ENCODE measurements at places on chromosomes 5 and 9.

- DNase-seq: no peak
These were observed 28.6 kb downstream of the UGCG start for GRCh38 chr9:111925017-111925770.

GRCh38 chr9:5510989-5511388 is 658 bp downstream of the PDCD1LG2 start:
- DNase-seq: no peak

DNA sequence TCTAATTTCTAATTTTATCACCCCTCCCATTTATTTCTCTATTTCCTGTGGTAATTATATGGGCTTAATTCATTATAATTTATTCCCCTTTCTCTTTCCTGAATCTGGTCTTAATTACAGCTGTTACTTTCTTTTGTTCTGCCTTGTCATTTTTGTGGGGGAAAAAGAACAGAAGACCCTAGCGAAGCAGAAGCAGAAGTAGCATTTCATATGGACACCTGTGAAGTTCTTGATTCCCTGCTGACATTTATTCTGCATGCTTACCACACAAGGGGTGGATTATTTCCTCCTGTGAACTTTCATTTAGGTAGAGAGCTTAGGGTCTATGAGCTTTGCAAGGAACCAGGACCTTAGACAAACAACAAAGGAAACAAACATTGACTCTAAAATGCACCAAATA is 33.3 kb downstream of the GAPT start:
- no peak for DNase-seq

DNA sequence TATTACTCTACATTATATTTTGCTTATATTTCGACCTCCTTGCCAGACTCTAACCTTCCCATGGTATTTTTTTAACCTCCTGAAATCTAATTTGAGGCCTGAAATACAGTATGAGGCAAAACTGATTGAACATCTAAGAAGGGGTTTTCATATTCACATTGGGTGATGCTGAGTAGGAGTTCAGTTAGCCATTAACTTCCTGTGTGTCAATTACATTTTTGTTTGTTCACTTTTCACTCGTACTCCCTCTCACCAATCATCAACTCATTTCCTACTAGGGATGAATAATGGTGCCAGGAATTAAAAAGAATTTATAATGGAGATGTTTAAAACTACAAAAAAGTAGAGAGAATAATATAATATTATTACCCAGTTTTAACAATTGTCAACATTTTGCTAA is 27.6 kb upstream of the GLRA1 start:
- DNase-seq: no peak

DNA sequence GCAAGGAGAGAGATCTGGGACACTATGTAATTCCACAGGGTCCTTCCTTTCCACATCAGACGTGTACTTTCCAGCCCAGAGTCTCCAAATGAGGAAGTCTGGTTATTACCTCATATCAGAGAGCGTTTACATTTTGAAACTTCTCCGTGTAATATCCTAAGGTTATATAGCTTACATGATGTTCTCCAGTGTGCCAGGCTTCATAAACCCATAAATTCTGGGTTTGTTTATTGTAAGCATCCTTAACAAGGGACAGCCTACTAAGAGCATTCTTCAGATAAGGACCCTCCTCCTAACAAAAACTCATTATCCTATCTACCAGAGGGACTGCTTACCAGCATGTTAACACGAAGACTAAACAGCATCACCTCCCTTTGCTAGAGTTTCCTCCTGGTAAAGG is 17.9 kb downstream of the SRFBP1 start:
- DNase-seq: no peak

Data from stimulated activated CD4-positive, alpha-beta T cell treated with anti-CD3 and anti-CD28 coated beads, TNF-alpha, amount 100 ng/mL, for 1 hour (primary cell).